Activated T-cell treated with anti-CD3 and anti-CD28 coated beads for 1 hour (primary cell): ENCODE measurements at places on chromosomes 4 and X.

DNA sequence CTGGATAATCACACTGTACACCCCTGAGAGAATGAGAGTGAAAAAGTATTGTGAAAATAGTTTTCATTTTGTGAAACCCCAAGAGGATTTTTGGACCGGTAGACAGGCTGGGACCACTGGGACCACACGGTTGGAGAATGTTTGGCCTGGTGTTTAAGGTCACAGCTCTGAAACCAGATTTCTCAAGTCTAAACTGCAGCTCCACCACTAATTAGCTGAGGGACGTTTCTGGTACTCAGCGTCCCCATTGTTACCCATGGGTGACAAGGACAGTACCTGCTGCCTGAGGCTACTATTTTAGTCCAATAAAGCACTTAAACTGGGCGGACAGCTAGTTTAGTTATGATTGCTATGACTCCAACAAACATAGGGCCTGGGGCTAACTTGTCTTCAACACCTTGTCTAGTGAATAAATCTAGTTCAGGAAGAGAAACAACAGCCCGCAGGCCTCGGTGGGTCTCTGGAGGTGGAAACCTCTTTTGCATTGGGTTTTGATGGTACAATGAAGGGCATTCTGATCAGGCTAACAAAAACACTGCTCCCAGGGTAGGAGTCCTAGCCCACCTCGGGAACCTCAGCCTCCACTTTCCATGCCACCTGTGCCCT, 509 bp upstream of the USP11 start:
- DNase-seq, result no peak

DNA sequence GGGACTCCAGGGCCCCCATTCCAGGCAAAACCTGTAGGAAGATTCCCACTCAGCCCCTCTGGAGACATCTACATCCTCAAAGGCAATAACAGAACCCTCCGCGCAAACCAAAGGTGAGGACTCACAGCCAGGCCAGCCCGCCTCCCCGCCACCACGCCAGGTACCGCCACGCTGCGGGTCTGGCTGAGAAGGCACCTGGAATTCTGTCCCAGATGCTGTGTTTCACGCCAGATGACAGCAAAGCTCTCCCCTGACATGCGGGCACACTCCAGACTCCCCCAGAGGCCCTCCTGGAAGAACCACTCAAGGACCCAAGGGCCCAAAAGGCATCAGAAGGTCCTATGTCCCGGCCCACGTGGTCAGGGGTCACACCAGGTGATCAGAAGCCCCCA, 59.6 kb downstream of the FAM53A start:
- no peak for DNase-seq

GRCh38 chrX:109274806-109275205, 207.1 kb downstream of the GUCY2F start:
- DNase-seq, result no peak

DNA sequence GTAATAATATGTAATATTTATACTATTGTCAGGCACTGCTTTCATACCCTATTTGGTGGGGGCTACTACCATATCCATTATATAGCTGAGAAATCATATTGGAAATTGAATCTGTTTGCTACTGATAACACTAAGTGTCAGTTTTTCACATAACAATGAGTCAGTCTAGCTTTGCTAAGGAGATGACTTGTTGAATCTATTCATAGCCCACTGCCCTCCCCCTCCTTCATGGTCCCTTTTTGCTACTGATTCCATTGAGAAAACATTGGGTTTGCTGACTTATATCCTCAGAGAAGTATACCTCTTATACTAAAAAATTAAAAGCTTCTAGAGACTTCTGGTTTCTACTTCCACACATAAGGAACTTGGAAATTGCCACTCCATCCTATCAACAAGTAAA, 1898.4 kb downstream of the STIM2 start:
- DNase-seq, result no peak
